Suprapubic skin (tissue), 4 donors: ENCODE measurements at places on chromosomes 5 and 9. TPM values are rescaled to one million over a fixed set of nuclear protein-coding genes. Genes with fewer than 3 reads are reported as not detected.
A peak's percentile ranks its signal among the peaks of the same experiment; 100 is the strongest.

- H3K27ac ChIP-seq: no peak overlapping the region
- peaks cover 37% of the 10 kb centered on the region for H3K4me1 ChIP-seq
- no peaks in the 10 kb centered on the region for H3K36me3 ChIP-seq
- H3K27me3 ChIP-seq: no peaks in the 10 kb centered on the region
- no peak overlapping the region for H3K4me3 ChIP-seq
- DNase-seq: no peak
Measured at GRCh38 chr9:104988539-104988938, 60.6 kb upstream of the ABCA1 start.

DNA sequence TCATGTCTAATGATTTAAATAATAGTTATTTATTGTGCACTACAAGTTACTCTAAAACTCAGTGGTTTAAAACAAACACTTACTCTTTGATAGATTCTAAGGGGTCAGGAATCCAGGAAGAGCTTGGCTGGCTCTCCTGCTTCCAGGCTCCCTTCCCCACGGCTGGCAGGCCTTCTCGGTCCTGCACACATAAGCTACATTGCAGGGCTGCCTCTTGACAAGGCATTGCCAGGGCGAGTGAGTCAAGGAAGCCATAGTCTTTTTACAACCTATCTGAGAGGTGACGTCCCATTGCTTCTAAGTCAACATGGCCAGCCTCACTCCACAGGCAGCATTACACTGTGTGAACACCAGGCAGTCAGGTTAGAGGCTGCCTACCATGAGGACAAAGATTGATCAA lies 119.8 kb downstream of the AUH start:
- no peaks in the 10 kb centered on the region for H3K36me3 ChIP-seq
- H3K4me1 ChIP-seq: no peaks in the 10 kb centered on the region
- no peaks in the 10 kb centered on the region for H3K27me3 ChIP-seq
- H3K4me3 ChIP-seq: no peak overlapping the region
- no peak for DNase-seq

- H3K27ac ChIP-seq: peak overlapping the region; percentile 68
- no peak overlapping the region for H3K4me3 ChIP-seq
- H3K36me3 ChIP-seq: peaks cover 42% of the 10 kb centered on the region
Measured at GRCh38 chr9:96646081-96646991, 8.8 kb downstream of the PRXL2C start.

GRCh38 chr5:126753227-126753626 lies 23.7 kb upstream of the LMNB1 start:
- H3K4me1 ChIP-seq: no peaks in the 10 kb centered on the region
- H3K27ac ChIP-seq: no peak overlapping the region
- H3K27me3 ChIP-seq: no peaks in the 10 kb centered on the region
- H3K4me3 ChIP-seq: no peak overlapping the region

GRCh38 chr9:36893911-36894310 lies 140.2 kb downstream of the PAX5 start:
- DNase-seq: peak; percentile 80
- H3K4me3 ChIP-seq: no peak overlapping the region
- H3K27ac ChIP-seq: no peak overlapping the region
- H3K36me3 ChIP-seq: no peaks in the 10 kb centered on the region

DNA sequence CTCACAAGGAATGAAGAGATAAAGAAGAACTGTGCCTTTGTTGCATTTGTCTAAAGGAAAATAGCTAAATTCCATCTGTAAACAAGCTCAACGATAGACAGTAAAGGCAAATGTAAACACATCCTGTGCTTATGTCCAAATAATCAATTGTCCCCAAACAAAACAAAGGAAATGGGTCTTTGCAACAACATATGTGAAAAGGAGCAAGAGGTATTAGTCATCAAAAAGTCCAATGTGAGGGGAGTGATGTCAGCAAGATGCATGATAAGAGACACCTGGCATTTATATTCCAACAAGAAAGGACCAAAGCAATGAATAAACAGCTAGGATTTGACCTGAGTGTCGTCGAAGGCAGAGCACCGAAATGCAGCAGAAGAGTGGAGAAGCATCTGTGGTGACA lies 209.1 kb downstream of the ASTN2 start:
- H3K36me3 ChIP-seq: no peaks in the 10 kb centered on the region
- no peak overlapping the region for H3K27ac ChIP-seq
- no peak overlapping the region for H3K4me3 ChIP-seq
- H3K27me3 ChIP-seq: no peaks in the 10 kb centered on the region
- H3K4me1 ChIP-seq: no peaks in the 10 kb centered on the region

DNA sequence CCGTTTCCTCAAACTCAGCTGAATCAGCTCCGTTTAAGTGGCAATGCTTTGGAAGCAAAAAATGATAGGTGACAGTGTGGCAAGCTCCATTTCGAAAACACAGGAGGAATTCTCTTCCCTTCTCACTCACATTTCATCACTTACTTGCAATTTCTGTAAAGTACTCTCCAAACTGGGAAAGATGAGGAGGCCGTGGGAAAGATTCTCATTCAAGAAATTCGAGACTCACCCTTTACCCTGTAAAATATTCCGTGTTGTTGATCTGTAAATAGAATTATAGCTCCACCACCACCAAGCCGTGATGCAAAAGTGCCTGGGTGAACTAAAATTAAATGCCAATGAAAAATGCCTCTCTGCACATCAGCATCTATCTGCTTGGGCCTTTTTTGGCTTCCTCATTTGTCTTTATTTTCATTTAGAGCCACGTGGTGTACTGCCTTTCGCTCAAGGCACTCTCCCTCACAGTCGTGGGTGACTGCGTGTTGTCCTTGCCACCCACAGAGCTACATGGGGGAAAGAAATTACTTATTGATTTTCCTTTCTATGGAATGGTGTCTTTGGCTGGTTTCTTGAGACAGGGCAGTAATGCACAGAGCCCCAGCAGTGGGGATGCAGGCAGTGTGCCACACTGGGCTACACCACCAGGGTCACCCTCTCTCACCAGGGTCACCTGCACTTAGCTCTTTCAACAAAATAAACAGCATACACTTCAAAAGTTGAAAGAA lies 289.3 kb upstream of the TAS2R1 start:
- no peaks in the 10 kb centered on the region for H3K27me3 ChIP-seq
- no peak for DNase-seq
- no peaks in the 10 kb centered on the region for H3K4me1 ChIP-seq
- no peak overlapping the region for H3K27ac ChIP-seq

- no peak for DNase-seq
- H3K4me1 ChIP-seq: peaks cover 25% of the 10 kb centered on the region
- no peak overlapping the region for H3K4me3 ChIP-seq
- no peaks in the 10 kb centered on the region for H3K27me3 ChIP-seq
Measured at GRCh38 chr9:130209422-130209821, 37.2 kb downstream of the NCS1 start.

ASTN2 gene
- 2.0 TPM for total RNA-seq

DNA sequence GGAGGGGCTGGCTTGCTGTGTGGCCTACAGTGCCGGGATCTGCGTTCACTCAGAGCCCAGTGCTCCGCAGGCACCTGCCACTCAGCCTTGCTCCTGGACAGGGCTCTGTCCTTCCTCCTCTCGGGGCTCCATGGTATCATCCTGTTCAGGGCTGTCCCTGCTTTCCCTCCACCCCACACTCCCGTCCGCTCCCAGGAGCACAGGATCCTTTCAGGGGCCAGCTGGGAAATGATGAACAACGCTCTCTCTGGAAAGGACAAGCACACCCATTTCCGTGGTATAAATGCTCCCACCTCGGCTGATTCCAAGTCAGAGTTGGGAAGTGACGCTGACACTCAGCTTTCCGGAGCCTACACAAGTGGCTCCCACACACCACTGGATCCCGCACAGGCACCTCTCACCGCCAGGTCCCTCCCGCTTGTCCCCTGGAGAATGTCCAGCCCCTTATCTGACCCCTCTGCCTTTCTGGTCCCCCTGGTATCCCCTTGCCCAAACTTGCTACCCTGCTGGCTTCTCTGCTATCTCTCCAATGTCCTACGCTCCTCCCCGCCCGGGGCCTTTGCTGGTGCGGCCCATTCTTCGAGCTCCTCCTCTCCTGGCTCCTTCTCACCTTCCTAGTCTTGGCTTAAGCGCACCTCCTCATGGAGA lies 21.3 kb downstream of the HMCN2 start:
- H3K27ac ChIP-seq: no peak overlapping the region
- H3K36me3 ChIP-seq: no peaks in the 10 kb centered on the region
- H3K27me3 ChIP-seq: peaks cover 35% of the 10 kb centered on the region
- H3K4me3 ChIP-seq: no peak overlapping the region
- H3K4me1 ChIP-seq: peaks cover 36% of the 10 kb centered on the region
